ENCODE measurements at places on chromosomes 1 and 21.

GRCh38 chr1:28354121-28354520, 15.4 kb upstream of the PHACTR4 start:
- DNase-seq = no peak

DNA sequence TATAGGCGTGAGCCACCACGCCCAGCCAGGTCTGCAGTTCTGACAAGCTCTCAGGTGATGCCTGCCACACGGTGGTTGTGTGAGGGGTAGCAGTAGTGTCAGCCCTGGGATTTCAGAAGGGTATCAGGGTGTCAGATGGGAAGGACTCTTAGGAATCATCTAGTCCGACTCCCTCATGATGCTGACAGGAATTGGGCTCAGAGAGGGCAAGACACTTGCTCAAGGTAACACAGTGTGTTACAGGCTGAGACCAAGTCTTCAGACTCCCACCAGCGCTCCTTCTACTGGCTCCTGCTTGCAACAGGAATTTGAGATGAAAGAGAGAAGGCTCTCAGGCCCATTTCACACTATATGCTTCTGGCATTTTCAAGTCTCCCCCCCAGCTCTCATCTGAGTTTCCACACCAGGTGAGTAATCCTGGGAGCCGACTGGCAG, 6.9 kb downstream of the HTR1D start:
- no peak for DNase-seq

DNA sequence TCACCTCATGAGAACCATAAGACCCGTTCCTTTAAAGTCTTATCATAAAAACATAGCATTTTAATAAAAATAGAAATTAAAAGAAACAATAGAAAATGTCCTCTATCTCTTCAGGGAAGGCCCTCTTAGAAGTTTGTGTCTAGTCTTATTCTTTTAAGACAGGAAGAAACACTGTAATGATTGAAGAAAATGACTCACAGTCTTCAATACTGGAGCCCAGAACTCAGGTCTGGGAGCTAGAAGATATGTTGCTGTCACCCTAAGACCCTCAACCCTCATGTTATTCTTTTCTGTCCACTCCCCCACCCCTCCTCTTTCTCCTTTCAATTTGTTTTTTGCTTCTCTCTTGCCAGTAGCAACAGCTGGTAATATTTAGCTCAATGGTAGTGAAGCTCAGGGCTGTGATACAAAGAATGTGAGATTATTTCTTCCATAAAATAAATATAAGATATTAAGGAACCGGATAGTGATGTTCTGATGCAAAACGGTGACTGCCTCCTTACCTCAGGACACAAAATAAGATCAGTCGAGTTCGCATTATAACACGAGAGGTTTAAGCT, 12.0 kb downstream of the DUSP10 start:
- DNase-seq = no peak

- no peak for DNase-seq
Measured at GRCh38 chr1:205600085-205600484, 31.7 kb downstream of the ELK4 start.

DNA sequence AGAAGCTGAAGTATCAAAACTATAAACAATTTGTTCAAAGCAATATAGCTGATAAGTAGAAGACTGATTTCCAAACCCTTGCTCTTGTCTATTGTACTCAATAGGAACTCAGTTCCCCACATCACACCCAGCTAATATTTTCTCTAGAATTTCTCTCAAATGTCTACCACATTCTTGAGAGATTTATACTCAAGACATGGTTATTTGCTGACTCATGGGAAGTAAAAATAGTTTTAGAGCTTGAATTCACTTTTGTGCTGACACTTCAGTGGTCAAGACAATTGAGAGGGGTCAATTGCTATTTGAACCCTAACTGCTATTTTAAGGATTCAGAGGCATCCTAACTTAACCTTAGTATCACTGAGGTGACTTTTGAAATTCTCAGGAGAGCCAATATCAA, 99.0 kb downstream of the TNNI3K start:
- no peak for DNase-seq

DNA sequence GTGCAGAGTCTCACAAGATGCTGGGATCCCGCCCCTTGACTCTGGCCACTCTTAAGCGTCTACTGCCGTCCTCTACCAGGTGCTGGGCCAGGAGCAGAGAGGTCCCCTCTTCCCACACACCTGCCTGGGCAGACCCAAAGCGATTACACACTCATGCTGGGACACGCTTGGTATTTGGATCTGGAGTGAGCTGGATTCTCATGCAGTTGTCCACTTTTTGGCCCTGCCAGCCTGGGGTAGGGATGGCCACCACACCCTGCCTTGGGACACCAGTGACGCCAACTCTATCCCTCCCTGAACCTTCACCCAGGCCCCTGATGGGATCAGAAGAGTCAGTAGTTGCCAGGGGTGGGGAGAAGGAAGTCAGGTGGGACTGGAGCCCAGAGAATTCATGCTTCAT, 28.6 kb downstream of the ITPKB start:
- DNase-seq = no peak

DNA sequence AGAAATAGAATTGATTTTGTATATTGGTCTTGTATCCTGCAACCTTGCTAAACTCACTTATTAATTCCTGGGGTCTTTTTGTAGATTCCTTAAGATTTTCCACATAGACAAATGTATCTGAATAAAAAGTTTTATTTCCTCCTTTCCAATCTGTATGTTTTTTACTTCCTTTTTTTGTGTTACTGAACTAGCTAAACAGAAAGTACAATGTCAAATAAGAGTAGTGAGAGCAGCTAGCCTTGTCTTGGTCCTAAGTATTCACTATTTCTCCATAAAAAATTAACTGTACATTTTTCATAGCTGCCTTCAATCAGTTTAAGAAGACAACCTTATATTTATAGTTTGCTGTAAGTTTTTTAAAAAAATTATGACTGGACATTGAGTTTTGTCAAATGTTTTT, 74.9 kb downstream of the FASLG start:
- DNase-seq = no peak

DNA sequence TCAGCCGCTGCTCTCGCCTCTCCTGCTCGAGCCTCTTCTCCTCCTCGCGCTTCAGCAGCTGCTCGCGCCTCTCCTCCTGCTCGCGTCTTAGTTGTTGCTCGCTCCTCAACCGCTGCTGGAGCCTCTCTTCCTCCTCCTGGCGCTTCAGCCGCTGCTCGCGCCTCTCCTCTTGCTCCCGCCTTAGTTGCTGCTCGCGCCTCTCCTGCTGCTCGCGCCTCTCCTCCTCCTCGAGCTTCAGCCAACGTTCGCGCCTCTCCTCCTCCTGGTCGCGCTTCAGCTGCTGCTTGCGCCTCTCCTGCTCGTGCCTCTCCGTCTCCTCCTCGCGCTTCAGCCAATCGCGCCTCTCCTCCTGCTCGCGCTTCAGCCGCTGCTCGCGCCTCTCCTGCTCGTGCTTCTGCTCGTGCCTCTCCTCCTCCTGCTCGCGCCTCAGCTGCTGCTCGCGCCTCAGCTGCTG, 3.7 kb downstream of the TCHH start:
- no peak for DNase-seq

DNA sequence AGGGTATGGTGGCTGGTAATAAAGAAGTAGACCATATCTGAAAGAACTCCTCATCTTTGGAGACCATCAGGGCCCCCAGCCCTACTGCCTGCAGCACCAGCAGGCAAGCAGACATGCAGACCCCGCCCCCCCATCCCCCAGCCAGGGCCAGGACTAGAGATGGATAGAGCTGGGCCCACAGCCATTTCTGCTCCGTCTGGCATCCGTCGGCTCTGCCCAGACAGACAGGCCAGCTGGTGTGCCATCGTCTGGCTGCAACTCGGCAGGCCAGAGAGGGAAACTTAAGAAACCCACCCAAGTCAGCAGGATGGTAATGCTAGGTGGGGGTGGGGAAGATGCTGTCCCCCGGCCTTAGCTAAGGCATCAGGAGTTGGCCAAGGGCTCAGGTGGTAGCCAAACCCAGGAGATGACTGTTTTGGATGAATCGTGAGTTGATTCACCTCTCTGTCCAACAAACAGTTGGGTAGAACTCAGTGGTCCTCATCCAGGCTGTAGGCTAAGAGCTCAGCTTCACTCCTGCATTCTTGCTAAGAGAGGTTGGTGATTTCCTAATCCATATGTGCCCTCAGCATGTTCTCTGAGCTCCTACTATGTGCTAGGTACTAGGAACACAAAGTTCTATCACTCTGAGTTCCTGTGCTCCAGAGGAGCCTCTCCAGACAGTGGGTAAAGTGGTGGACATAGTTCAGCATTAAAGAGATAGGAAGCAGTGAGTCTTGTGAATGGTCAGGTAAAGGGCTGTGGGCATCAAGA, 23.2 kb upstream of the TMEM222 start:
- DNase-seq = no peak

DNA sequence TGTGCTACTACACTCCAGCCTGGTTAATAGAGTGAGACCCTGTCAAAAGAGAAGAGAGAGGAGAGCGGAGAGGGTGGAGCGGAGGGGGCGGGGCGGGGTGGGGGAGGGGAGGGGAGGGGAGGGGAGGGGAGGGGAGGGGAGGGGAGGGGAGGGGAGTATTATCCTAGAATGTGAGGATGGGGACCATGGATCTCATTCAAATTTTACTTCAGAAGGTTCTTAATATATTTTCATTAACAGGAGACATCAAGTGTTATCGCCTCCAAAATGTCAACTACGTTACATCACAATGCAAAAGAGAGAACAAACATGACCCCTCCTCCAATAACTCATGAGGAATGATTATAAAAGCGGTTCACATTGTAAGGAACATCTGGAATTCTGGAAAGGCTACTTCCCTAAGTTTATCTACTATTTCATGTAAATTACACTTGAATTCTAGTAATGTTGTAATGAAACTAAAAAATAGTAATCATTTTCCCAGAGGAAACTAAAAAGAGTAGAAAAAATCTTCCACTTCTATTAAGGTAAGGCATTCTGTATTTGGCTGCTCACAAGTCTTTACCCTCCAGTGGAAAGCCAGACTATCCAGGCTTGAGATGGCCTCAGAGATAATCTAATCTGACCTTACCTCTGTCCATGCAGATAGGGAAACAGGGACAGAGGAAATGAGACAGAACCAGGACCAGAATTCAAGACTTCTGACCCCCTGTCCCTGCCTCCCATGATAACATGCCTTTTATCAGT, 18.8 kb upstream of the GUCA2A start:
- no peak for DNase-seq

- no peak for DNase-seq
Measured at GRCh38 chr1:101929343-101929742, 67.4 kb downstream of the OLFM3 start.

DNA sequence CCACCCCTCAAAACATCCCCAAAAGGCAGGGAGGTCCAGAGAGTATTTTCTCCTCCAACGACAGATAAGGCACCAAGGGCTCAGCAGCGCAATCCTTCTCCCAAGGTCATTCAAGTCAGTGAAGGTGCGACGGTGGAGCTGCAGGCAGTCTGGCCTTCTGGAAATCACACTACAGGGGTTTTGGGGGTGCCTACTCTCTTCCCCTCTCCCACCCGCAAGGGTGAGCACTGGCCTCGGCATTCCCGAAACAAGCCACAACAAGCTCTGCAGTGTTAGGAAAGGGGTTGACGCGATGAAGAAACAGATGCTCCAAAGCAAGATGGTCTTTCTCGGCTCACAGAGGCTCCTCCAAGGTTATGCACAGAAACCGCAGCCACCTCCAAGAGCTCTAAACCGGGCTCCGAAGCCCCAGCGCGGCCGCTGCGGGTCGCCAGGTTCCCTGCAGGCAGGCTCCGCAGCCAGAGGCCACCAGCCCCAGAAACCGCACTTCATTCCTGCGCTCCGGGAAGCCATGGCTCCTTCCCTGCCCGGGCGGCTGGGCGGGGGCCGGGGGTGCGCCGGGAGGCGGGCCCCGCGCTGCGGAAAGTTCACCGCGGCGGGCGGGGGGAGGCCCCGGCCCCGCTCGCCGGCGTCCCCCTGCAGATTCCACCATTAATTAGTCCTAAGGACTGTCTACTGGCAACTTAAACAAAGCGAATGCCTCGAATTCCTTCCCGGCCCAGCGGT, 1.1 kb downstream of the LUZP1 start:
- DNase-seq = peak; percentile 50

DNA sequence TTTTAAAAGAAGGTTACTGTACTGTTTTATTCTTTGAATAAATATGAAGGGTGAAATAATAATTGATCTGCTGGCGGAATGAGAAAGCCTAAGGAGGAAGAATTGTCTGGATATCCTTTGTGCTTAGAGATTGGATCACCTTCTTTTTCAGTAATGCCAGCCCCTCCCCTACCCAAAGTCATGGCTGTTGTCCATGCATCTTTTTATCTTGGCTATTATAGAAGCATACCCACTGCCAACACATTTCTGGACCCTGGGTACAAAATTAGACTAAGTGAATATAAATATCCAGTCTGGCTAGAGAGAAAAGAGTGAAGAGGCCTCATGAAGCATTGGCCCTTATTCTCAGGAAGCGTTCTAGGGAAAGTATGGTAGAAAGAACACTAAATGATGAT, 28.1 kb downstream of the AK4 start:
- no peak for DNase-seq

DNA sequence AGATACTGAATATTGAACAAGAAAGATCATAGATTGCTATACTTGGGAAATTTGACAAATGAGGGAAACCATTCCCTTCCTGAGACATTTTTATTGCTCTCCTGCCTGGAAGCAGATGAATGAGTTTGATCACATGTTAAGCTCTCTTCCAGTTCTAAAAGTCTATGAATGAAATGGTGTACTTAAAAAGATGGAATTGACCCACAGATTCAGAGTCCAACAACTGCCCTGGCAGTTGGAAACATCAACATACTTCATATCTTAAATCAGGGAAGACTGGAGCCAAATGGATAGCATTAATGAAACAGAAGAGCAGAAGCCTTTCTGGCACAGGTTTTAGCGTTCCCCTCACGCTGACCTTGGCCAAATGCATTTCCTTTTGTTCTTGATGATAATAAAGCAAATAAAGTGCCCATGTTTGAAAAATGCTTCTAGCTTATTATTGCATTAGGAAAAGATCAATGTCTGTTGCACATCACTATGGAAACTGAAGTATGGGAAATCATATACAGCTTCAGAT, 142.6 kb downstream of the ESRRG start:
- DNase-seq = no peak

DNA sequence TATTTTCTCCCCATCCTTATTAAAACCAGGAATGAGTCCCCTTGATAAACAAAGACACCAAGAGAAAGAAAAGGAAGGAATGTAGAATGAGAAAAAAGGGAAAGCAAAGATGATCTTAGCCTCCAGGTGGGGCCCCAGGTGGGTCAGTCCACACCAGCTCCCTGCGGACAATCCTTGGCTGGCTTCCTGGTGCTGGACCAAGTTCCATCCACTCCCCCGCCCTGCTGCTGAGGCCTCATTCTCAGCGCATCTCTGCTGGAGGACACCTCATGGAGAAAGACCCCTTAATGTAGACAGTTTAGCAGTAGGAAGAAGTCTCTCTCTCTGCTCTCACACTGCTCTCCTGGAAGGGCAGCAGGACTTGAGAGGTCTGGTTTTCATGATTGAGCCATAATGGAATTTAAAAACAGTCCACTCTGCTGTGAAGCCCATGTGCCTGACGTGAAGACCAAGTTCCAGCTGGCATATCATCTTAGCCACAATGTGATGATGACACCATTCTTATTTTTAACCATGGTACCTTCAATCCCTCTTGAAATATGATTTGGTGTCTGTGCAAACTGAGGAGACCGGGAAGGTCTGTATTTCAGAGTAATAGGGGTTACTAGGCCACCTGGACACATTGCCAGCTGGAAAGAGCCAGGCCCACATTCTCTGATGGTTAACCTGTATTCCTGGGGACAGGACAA, 83.1 kb downstream of the WLS start:
- DNase-seq = peak; percentile 29
